ENCODE measurements at places on chromosomes 6 and 20. TPM values are rescaled to one million over a fixed set of nuclear protein-coding genes. Genes with fewer than 3 reads are reported as not detected.

ARMH2 gene
- not detected for total RNA-seq

DEFB132 gene
- total RNA-seq: not detected

JARID2 gene
- 10.6 TPM for total RNA-seq

C6orf163 gene
- total RNA-seq: 0.29 TPM

HS3ST5 gene
- not detected for total RNA-seq

SLC35D3 gene
- not detected for total RNA-seq

PPP1R14C gene
- total RNA-seq: not detected

CAGE1 gene
- not detected for total RNA-seq
